Activated CD4-positive, alpha-beta T cell treated with anti-CD3 and anti-CD28 coated beads, Interleukin-2, amount 50 U/mL, for 1 hour (primary cell): ENCODE measurements at places on chromosomes 16 and 17.

DNA sequence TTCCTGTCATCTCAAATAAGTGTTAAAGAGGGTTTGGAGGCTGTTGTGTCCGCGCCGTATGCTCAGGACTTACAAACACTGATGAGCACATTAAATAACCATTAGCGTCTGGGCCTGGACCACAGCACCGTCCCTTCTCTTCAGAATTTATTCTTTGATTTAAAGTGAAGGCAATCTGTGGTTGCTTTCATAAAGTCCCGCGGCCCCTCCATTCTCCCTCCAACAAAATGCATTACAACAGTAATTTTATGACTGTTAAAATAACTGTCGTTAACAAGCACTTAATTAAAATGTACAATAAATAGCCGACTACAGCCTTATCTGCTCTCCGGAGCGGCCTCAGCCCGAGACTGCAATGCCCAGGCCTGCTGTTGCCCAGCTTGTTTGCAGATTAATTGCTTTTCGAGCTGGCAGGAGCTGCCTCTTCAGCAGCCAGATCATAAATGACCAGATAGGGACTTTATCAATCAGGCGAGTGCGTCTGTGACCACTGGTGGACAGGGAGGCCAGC is 30.6 kb upstream of the IRX3 start:
- no peak for DNase-seq

DNA sequence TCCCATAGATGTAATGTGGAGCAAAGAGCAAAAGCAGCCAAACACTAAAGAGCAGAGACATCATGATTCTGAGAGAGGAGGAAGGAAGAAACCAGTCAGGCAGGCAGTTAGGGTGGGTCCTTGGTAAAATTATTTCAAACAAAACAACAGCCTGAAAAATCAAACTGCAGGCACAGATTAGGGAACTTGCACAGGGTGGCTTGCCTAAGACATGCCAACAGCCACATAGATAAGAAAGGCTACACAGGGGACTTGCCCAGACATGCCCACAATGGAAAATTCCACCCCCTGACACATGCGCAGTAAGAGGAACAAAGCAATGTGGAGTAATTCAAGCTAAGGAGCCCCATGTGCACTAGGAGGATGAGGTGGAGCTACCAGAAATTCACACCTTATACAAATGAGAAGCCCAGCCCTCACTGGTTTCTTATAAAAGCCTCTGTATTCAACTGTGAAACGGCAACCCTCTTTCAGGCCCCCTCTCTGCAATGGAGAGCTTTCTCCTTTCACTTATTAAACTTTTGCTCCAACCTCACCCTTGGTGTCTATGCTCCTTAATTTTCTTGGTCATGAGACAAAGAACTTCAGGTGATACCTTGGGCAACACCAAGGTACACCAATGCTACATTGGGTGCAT is 7.3 kb upstream of the GAS7 start:
- DNase-seq, result no peak

- DNase-seq, result no peak
Observed at GRCh38 chr16:71498031-71498430, 8.9 kb upstream of the ZNF19 start.

DNA sequence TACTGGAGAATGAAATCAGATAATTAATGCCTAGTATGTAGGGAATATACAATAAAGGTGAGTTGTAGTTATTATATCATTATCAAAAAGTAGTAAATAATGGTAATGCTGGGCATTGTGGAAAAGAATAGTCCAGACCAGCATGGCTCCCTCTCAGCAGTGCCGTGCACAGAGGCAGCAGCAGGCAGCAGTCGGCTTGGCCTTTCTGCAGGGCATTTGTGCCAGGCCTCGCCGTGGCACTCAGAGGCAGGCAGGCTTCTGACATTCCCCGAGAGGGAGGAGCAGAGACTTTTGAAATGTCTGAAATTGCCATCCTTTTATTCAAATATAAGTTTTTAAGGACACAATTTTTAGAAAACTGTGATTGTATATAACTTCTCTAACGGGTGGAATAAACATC is 15.0 kb downstream of the KIAA0513 start:
- no peak for DNase-seq

DNA sequence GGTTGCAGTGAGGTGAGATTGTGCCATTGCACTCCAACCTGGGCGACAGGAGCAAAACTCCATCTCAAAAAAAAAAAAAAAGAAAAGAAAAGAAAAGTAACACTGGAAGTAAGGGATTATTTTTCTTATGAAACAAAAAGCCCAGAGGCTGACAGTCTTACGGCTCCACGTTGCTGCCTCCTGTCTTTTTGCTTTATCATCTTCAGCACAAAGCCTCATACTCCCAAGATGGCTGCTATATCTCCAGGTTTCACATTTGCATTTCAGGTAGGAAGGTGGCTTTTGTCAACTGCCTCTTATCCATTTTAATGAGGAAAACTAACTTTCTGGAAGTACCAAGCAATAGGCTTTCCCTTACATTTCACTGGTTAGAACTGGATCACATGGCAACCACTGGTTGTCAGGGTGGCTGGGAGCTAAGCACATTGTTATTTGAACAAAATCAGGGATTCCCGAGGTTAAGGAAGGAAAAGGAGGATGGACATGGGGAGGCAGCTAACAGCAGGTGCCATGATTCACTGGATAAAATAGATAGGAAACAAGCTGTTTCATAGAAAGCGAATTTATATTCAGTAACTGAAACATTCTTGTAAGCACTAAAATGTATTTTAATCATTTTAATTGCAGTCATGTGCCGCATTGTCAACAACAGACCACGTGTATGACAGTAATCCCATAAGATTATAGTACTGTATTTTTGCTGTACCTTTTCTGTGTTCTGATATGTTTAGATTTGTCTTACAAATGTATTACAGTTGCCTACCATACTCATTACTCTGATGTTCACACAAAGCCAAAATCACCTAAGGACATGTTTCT is 58.6 kb downstream of the KSR1 start:
- no peak for DNase-seq

- DNase-seq, result no peak
Observed at GRCh38 chr17:48643697-48644012, 17.5 kb upstream of the HOXB9 start.

GRCh38 chr17:77811521-77811920 is 147.0 kb upstream of the TNRC6C start:
- no peak for DNase-seq

DNA sequence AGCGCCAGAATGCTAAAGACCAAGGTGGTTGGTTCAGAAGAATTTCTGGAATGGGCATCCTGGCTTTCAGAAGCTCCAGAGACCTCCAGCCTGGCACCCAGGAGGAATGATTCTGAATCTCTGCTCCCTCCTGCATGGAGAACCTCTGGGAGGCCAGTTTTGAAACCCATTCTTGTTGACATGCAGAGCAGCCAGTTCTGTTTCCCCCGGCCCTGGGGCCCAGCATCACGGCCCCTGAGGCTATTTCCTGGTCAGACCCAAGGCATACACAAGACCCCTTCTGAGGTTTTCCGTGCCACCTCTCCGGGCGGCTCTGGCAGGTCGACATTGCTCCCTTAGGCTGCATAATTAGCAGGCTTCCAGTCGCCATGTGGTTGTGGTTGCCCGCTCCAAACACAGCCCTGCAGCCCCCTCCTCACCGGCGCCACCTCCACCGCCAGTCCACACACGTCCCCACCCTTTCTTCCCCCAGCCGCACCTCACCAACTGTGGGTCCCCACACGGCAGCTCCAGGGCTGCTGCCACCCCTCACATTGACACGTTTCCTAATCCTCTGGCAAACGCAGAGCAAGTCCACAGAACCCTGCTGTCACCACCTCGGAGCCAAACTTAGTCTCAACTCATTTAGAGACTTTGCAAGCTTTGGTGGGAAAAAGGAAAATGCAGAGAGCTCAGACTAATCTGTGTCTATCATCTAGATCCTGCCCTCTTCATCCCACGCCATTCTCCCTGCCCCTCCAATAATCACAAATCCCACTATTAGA is 367.1 kb downstream of the SOX9 start:
- DNase-seq, result no peak

DNA sequence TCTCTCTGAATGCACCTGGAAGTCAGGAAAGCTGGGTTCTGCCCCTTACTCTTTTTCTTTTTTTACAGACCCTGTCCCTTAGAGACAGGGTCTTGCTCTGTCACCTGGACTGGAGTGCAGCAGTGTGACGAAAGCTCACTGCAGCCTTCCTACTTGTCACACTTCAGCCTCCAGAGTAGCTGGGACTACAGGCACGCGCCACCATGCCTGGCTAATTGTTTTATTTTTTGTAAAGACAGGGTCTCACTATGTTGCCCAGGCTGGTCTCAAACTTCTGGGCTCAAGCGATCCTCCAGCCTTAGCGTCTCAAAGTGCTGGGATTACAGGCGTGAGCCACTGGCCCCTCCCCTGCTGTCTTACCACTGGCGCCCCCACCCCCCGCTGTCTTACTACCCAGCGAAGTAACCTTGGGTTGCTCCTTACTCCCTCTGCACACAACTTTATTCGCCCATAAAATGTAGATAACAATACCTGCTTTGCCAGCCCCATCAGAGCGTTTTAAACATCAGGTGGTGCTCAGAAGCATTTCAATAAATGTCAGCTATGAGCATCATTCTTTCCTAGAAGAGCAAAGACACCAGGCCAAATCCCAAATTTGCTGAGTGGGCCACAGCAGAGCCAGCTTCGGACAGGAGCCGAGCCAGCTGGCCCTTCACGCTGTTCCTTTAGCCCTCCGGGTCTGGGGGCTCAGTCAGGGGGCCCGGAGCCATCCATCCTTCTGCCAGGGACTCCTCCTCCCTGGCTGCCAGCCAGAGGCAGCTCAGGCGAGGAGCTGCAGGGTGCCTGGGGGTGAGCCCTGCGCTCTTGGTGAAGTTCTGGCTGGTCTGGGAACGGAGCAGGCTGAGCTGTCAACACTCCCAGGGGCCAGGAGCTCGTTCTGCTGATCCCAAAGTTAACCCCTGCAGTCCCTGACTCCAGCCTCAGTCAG is 24.4 kb downstream of the SRL start:
- no peak for DNase-seq

DNA sequence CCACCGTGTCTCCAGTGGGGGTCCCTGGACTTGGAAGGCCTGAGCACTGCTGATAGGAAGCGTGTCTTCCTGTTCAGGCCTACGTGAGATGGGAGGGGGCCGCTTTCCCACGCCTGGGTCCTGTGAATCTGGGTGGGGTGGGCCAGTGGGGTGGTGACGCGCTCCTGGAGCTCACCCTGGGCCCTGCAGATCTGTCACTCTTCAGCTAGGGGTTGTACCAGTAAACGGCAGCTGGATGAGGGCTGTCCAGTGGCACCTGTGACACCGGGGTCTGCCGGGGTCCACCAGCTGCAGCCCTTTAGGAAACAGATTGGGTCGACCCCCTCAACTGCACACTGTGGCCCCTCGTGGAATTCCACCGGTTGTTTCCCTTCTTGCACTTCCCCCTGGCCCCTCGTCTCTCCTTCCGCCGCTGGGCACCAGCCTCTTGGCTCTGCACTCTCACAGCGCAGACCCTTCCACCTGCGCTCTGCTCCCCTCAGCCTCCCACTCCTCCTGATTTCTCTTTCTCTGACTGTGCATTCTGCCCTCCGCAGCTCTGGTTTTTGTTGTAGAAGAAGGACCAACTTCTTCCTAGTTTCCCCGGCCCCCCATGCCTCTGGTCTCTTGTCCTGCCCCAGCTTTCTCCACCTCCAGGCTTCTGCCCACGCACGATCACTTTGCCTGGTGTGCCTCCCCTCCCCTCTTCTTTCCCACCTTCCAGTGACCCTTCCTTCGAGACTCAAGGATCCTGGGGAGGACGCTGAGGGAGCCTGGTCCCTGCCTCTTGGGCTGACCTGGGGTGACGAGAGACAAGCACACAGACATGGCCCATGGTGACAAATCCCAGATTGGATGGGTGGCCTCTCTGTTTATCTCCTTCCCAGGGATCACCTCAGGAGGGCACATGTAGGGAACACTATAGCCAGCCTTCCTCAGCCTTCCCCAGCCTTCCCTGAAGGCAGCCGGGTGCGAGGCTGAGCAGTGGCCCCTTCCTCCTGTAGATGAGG is 4.8 kb downstream of the MRC2 start:
- no peak for DNase-seq
